Lower leg skin (tissue), 4 donors: ENCODE measurements at places on chromosomes 3 and 15. TPM values are rescaled to one million over a fixed set of nuclear protein-coding genes. Genes with fewer than 3 reads are reported as not detected.

DNA sequence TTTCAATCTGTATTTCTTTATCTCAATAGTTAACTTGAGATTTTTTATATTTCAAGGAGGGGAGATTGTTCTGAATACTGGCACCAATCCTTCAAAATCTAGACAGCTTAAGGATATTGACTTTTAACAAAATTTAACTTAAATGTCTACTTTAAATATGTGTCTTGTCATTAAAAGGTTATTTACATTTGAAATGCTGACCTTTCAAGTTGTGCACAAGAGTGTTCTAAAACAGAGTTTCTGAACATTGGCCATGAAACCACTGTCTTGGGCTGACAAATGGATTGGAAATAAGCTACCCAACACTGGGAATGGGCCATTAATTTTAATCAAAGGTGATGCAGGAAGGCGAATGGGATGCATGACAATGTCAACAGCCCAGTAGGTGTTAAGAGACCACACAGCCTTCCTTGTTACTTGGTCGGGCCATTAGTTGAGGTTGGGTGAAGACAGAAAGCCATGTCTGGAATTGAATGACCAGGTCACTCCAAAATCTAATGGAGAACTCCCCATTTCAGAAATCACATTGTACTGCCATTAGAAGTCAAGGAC lies 128.5 kb downstream of the CDIN1 start:
- no peak for DNase-seq

DNA sequence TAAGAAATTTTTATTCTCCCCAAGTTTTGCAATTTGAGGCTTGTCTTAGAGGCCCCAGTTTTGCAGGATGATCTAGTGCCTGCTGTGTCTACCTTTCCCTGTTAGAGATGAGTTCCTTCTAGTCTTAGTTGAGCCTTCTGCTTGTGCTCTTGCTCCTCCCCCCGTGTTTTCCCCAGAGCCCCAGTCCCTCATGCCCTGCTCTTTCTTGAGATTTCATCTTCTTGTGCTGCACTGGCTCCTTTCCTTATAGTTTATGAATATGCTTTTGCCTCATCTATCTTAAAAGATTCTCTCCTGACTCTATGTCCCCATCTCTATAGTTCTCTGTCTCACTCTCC lies 4.7 kb downstream of the GAP43 start:
- DNase-seq: no peak

DNA sequence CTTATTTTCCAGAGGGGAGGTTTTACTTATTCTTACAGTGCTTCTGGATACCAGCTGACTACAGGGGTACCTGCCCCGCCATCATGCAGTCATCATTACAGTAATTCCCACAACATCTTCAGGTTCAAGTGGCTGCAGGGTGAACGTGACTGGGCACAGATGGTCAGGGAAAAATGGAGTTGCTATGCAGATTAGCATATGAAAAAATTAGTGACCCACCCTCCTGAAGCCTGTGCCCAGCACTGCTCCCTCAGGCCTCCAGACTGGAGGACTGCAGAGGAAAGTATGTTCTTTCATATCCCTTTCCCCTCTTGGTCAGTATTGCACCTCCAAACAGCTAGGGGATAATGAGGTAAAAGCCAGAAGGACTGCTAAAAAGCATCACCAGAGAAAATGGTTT lies 937.9 kb downstream of the TUSC7 start:
- no peak for DNase-seq

The SLC2A2 gene
- total RNA-seq: not detected

GRCh38 chr3:148309390-148310035 lies 388.2 kb upstream of the AGTR1 start:
- DNase-seq: no peak

The FSIP1 gene
- total RNA-seq: not detected

GRCh38 chr3:157542711-157543500 lies 39.7 kb upstream of the VEPH1 start:
- DNase-seq: peak; percentile 96

DNA sequence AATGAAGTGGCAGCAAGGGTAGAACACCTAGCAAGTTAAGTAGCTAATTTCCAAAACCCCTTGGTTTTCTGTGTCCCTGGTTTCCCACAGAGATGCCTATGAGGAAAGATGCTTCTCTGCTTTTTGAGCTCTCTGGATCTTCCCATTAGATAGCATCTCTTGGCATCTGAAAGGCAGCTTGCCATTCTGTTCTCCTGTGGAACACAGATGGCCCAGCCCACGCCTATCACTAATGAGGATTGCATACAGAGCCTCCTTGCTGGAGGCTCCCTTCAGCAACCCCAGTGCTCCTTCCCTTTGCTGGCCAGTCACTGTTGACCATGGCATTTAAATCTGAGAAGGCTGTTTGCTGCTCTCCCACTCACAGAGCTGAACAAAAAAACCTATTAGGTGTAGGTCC lies 34.4 kb upstream of the ETV5 start:
- DNase-seq: no peak

- no peak for DNase-seq
These were observed 4.5 kb downstream of the WNT5A start for GRCh38 chr3:55482496-55483195.

The C2CD4B gene
- total RNA-seq: 1.1 TPM

DNA sequence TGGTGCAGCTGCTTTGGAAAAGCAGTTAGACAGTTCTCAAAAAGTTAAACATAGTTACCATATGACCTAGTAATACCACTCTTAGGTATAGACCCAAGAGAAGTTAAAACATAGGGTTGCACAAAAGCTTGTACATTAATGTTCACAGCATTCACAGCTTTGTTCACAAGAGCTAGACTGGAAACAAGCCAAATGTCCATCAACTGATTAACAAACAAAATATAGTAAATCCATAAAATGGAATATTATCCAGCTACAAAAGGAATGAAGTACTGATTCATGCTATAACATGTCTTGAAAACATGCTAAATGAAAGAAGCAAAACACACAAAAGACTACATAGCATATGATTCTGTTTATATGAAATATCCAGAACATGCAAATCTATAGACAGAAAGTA lies 2.8 kb upstream of the COPG1 start:
- DNase-seq: no peak

DNA sequence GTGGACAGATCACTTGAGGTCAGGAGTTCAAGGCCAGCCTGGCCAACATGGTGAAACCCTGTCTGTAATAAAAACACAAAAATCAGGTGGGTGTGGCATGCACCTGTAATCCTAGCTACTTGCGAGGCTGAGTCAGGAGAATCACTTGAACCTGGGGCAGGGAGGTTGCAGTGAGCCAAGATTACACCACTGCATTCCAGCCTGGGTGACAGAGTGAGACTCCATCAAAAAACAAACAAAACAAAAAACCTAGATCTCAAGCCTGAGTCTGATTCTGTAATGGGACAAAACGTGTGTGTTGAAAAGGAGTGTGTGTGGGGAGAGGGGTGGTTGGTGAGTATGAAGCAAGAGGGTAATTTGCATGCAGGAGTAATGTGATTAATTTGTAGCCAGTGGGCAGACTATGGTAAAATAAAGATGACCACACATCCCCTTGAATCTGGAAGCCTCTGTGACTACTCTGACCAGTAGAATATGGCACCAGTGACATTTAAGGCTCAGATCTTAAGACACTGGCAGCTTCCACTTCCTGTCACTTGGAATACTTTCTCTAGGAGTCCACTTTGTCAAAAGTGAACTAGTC lies 18.4 kb upstream of the OPA1 start:
- DNase-seq: no peak

- DNase-seq: no peak
These were observed 134.5 kb downstream of the MEX3B start for GRCh38 chr15:81911022-81911971.

DNA sequence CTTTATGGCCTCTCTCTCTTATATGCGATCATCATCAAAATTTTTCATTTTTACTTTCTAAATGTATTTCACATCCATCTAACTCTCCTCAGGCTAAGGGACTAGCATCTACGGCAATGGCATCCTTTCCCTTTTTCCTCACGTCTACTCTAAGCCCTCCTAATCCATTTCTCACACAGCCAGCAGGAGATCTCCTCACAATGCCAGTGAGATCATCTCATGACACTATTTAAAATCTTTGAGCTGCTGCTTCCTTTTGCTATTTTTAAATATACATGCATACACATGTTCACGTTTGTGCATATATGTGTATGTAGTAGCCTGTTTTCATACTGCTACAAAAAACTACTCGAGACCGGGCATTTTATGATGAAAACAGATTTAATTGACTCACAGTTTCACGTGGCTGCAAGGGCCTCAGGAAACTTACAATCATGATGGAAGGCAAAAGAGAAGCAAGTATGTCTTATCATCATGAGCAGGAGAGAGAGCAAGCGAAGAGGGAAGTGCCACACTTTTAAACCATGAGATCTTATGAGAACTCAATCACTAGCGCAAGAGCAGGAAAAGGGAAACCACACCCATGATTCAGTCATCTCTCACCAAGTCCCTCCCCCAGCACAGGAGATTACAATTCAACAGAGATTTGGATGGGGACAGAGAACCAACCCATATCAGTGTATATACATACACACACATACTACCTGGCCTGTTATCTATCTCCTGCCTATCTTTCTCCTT lies 599.2 kb upstream of the ROBO1 start:
- DNase-seq: no peak

- DNase-seq: no peak
These were observed 20.8 kb upstream of the ARHGEF3 start for GRCh38 chr3:56822501-56822900.

GRCh38 chr15:43219929-43220928 lies 589 bp downstream of the EPB42 start:
- no peak for DNase-seq

DNA sequence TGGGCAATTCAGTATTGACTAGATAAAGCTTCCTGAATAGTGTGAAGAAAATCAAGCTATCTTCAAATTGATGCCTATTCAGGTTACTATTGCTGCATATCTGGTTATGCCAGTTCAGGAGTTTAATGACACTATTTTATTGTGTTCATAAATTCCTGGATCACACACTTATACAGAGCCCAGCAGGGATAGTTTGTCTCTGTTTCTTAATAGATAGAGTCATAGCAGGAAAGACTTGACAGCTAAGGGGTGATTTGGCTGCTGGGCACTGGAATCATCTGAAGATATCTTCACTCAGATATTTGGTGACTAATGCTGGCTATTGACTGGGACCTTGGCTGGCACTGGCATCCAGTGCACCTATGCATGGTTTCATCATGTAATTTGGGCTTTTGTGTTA lies 187.8 kb downstream of the PYDC2 start:
- no peak for DNase-seq

DNA sequence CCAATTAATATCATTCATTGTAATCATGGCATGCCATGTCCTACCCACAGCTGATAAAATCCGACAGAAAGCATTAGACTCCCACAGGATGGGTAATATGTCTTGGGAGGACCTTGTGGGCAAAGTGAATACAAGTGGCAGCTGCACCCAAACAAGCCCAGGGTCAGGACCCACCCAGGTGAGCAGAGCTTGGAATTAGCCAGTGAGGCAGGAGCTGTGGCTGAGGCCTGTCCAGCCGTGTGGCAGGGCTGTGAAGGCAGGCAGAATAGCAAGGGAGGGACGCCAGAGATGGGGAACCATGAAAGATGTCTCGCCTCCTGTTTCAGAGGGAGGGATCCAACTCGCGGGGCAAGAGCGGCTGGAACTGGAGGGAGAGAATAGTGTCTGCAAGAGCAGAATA lies 74.5 kb downstream of the PPCDC start:
- no peak for DNase-seq

DNA sequence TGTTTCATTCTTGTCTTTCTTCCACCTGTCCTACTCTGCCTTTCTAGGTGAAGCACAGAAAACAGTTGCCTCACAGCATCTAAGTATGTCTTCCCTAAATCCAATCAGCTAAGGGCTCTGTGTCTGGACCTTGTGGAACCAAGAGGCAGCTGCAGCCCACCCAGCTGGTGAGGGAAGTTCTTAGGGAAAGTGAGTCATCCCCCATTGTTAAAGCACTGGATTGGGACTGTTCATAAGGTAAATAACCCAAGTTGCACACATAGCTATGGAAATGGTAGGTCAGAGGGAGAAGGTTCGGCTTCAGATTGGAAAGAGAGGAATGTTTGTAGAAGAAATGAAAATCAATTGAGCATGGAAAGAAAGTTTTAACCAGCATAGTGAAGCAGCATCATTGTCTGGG lies 18.0 kb upstream of the ARNT2 start:
- no peak for DNase-seq

The GPR156 gene
- total RNA-seq: 0.34 TPM

DNA sequence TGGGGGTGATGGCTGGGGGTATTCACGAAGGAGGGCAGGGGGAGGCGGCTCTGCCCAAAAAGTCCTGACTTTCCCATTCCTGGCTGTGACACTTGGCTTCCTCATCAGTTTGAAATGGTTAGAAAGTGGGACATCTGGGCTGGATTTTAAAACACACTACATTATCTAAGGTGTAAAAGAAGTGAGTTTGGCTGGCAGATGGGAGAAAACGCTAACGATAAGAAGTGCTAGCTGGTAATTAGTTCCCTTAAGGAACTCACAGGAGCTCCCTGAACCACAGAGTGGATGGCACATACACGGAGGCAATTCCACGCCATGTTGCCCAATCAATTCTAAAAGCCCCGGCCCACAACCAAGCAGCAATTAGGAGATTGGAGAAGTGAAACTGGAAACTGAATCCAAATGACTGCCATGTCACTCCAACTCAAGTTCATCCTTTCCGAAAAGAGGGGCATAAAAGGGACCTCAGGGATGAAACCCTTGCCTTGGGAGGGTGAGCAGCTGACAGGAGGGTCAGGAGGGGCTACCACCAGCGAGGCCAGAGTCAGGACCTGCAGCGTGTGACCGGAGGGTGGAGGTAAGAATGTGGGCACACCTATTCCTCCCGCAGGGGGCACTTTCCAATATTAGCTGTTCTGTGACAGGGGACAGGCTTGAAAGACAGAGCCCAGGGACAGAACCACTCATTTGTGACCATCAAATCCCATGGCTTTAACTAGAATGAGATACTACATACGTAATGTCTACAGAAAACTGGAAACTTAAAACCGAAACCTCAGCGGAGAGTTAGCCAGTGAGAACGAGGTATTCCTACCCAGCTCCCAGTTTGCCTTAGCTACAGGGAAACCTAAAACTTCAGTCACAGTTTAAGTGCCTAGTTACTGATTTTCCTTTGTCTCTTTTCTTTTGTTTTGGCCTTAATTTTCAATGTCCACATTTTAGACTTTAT lies 95.3 kb upstream of the OXTR start:
- DNase-seq: no peak

DNA sequence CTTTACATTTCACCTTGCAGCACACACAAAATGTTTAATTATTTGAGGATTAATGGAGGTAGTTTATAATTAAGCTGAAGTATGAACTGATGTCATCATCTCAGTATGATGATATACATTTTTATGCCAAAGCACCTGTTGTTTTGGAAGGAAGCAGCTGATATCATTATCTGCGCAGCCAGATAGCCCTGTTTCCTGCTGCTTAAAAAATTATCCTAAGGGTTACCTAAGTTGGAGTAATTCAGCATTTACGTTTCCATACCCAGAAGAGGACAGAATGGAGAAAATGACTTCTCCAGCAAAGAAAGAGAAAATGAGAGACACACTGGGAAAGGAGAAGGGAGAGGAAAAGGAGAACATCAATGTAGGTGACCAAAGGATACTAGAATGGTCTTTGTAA lies 370.3 kb upstream of the PLSCR5 start:
- DNase-seq: no peak

- no peak for DNase-seq
These were observed 5.1 kb downstream of the ANP32A start for GRCh38 chr15:68815598-68815997.
